ENCODE measurements at places on chromosomes 13 and 19.

GRCh38 chr19:2488405-2488941 lies 12.5 kb downstream of the GADD45B start:
- no peak for DNase-seq

- no peak for DNase-seq
These were observed 107.6 kb downstream of the ABCC4 start for GRCh38 chr13:95193509-95194230.

DNA sequence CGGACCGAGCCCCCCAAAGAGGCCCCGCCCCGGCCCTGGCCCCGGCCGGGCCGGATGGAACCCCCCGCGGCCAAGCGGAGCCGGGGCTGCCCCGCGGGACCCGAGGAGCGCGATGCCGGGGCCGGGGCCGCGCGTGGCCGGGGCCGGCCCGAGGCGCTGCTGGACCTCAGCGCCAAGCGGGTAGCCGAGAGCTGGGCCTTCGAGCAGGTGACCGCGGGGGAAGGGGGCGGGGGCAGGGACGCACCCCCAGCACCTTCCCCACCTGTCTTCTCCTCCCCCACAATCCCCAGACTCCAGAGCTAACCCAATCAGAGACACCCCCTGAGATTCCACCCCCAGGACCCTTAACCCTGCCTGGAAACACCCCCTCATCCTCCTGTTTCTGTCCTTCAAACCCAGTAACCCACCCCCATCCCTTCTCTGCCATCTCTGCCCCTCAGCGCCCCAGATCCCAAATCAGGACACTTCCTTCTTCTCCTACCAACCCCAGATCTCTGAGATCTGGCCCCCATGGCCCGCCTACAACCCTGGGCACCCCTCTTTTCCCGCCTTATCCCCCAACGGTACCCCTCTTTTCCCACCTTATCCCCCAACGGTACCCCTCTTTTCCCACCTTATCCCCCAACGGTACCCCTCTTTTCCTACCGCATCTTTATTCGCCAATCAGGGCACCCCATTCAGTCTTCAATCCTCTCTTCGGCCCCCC lies 505 bp downstream of the ZSWIM4 start:
- DNase-seq, result no peak

DNA sequence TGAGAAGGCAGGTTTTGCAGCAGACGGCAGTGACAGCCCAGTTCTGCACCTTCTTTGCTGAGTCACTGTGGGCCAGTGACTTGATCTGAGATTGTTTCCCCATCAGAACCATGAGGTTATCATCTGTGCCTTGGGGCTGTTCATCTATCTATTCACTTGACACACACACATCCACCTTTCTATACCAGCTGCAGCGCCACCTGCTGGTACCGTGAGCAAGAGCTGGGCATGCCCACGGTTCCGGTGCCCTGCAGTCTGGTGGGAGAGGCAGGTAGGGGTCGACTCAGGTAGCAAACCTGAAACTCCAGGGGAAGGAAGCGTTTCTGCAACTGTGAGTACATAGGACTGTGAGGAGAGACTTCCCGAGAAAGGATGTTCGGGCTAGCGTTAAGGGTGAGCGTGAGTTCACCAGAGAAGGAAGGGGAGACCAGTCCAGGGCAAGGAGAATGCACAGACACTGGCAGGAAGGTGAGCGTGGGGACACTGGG lies 7.5 kb upstream of the LIN7B start:
- DNase-seq, result peak; percentile 48

DNA sequence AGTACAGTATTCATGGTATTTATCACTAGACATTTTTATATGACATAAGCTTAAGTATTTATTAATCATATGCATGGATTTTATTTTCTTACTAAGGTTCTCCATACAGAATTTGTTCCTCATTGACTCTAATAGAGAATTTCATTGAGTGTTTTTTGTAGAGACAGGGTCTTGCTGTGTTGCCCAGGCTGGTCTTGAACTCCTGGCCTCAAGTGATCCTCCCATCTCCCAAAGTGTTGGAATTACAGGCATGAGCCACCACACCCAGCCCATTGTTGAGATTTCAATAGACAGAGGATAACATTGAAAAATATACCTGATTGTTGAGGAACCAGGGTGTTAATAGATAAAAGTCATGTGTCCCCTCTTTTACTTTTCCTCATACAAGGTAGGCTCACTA lies 26.1 kb downstream of the IPO5 start:
- no peak for DNase-seq

DNA sequence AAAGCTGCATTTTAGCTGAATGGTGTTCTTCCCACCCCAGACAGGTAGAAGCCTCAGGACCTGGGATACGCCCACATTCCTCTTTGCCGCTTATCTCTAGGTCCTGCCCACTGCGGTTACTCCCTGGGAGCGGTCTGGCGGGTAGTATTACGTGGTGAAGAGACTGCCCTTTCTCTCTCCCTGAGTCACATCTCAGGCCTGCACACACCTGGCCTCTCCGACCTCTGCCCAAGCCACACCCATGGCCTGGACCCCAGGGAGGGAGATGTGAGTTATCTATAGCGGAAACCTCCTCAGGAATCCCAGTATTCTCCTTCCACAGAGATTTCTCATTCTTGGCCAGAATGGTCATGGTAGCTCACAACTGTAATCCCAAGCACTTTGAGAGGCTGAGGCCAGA lies 17.3 kb downstream of the RHPN2 start:
- no peak for DNase-seq

DNA sequence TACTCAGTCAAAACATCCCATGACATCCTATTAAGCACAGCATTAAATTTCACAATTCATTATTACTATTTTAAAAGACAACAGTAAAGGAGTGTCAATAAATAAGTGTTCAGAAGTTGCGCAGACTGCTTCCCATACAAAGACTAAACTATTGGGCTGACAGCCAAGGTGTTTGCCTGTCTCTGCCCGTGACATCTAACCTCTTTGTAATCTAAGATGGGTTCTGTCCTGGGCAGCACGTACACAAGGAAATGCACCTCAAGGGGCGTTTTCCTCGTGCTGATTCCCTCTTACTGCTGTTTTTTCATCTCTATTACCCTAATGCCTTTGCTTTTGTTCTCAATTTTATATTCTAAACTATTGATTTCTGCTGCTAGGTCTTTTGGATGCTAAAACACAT lies 216.3 kb downstream of the NHLRC3 start:
- no peak for DNase-seq

GRCh38 chr13:59437544-59438301 lies 726.0 kb downstream of the DIAPH3 start:
- DNase-seq, result no peak

GRCh38 chr13:74868049-74868448 lies 613.9 kb downstream of the TBC1D4 start:
- no peak for DNase-seq

DNA sequence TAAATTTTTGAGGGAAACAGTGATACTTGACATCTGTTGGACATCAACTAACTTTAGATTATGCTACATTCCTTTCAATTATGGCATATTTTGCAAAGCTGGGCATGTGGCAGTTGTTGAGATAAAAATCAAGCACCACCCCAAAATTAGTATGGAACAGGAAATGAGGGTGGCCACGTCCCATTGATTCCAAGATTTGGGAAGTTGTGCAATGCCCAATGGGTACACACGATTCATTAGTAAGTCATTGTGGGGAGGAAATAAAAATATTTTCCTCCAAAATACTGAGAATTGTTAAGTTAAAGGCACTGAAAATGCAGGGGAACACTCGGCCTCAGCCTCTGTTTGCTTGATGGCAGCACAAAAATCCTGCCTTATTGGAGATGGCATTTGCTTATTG lies 7.6 kb downstream of the ERICH6B start:
- DNase-seq, result no peak

DNA sequence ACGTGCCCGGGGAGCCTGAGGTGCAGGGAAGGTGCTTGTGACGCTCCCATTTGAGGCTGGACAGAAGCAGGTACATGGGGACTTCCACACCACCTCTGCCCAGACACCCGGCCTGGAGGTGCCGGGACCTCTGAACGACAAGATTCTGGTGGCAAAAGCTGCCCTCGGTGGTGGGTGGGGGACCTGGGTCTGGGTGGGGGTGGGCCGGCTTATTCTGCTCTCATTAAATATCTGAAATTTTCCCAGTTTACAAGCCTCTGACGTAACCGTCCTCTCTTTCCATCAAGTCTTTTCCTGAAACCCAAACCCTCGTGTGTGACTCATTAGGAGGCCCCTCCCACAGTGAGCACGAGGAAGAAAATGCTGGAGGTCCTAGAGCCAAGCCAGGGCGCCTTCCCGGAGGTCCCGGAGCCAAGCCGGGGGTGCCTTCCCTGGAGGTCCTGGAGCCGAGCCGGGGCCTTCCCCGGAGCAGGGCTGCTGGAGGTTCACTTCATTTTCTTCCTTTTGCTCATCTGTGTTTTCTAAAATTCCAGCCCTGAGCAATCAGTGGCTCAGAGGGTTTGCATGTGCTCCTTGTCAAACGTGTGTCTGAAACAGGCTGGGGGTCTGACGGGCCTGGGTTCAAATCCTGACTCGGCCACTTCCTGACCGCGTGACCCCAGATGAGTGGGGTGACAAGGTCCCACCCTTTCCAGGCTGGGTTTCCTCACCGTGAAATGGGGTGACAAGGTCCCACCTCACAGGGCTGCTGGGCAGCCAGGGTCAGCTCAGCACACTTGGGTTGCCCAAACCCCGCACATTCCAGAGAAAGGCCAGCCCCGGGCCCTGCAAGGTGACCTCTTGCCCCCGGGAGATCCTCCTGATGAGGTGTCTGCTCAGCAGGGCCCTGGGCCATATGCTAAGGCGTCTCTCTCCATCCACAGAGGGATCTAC lies 10.0 kb downstream of the CFD start:
- peak; percentile 66 for DNase-seq

DNA sequence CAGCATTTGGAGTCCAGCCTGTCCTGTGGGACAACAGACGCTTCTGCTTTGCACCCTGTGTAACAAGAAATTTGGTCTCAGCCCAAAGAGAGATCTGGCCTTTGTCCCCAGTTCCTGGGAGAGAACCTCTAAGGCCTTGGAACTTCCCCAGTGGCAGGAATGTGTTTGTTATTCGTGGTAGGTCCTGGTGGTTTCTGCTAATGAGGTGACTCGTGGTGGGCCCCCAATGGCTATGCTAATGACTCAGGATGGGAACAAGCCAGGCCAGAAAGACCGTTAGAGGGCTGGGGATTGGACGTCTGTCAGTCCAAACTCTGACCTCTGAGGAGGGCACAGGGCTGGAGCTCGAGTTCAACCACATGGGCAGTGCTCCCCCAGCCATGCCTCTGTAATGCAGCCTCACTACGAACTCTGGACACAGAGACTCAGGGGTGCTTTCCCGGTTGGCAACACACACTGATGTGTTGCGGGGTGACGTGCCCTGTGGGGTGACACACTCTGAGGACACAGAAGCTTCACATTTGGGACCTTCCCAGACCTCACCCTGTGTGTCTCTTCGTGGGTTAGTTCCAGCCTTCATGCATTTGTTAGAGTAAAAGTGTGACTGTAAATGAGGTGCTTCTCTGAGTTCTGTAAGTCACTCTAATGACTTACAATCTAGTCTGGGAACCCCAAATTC lies 38.9 kb downstream of the TEX29 start:
- no peak for DNase-seq

DNA sequence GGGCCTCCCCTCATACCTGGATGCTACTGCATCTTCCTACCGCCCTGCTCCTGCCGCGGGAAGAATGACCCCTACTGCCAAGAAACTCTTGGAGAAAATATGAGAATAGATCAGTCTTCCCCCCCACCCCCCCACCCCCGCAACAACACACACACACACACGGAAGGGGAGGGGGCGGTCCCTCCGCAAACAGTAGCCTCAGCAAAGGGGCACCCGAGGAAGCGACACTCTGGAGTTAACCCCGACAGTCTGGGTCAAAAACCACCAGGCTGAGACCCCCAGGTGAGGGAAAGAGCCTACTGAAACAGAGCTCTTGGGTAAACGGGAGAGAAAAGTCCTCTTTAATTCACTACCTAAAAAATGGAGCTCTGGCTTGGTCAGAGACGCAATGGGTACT lies 1.2 kb downstream of the MED26 start:
- DNase-seq, result no peak

DNA sequence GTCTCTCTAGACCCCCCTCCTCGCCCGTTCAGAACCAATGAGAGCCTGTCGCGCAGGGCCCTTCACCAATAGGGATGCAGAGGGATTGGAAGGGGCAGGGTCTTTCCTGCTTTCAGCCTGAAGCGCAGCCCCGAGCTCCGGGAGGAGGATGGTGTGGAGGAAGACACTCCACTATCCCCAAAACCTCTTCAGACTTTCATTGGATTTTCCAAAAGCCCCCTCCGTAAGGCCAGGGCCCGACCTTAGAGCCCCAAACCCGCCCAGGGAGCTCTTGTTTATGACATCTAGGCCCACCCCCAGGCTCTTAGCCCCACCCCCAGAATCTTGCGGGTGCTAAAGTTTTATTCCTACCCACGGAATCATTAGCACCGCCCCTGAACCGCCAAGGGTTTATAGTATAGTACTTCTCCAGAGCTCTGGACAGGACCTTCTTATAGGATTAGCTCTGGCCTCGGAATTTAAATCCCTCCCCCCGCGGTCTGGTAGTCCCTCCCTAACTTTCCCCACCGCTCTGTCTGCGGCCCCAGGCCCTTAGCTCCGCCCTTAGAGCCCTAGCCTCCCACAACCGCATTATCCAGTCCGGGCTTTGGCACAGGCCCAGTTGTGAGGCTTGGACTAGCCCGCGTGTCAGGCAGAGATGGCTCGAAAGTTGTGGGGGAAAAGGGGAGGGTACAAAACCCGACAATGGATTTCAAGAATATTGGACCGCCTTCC lies 6.6 kb upstream of the EML2 start:
- DNase-seq, result peak; percentile 82

- no peak for DNase-seq
These were observed 194.8 kb upstream of the TSC22D1 start for GRCh38 chr13:44770951-44771350.

DNA sequence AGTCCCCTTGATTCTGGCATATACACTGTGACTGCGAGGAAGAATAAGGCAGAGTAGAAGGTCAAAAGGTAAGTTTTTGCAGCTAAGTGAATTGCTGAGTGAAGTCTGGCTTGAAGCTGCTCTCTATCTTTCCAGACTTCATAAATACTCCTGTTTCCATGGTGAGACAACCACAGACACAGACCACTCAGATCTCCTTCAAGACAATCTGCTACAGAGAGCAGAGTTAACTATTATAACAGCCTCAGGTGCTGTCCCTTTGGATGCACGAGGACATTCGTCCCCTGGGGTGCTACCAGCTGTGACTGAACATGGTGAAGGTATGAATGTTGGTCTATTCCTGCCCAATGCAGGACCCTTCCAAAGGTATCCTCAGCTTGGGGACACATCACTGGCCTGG lies 104.0 kb downstream of the MYCBP2 start:
- DNase-seq, result no peak

GRCh38 chr19:6801485-6802086 lies 29.1 kb downstream of the VAV1 start:
- DNase-seq, result peak; percentile 69
